Activated gamma-delta T cell treated with Interleukin-2 at 50 U/mL for 16 hours (primary cell): ENCODE measurements at places on chromosomes 4 and X.

GRCh38 chr4:118741301-118741855 lies 56.2 kb downstream of the METTL14 start:
- no peak for DNase-seq

- DNase-seq, result no peak
These were observed 118.9 kb downstream of the TMA16 start for GRCh38 chr4:163613383-163613782.

DNA sequence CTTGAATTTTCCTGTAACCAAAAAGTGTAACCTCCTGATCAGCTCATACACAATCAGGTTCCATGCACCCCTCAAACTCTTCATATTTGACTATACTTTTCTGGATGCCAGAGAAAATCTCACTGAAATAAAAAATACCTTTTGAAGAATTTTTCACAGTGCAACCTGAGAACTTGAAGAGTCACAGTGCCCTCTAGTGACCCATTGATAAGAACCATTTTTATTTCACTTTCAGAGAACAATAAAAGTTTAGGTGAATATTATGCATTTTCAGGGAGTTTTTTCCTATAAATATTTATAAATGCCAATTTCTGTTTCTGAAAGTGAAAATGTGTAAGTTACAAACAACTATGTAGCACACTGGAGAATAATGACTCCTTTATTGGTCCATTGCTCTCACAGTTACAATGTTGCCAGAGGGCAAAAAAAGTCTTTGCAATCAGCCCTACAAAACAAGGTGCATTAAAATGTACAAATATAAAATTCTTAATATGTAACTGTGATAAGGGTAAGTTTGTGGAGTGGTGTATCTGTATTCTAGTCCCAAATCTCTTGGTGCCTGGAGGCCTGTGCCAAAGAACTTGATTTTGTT lies 153.6 kb upstream of the INTU start:
- no peak for DNase-seq

DNA sequence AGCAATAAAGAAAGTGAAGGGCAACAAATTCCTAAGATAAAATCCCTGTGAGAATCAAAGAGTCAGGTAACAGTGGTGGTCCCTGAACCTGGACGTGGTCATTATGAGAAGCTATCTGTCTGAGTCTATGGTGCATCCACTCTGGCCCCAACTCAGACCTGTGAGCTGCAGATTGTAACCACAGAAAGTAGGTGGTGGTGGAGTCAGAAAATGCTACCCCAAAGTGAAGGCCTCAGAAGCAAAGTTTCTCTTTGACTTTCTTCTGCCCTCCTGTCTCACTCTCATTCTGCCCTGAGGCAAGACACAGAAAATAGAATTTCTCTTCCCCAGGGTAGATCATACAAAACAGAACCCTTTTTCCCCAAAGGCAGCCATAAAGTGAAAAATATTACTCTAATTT lies 84.1 kb upstream of the NEIL3 start:
- no peak for DNase-seq
